Lower leg skin (tissue), 4 donors: ENCODE measurements at places on chromosomes 3 and 15. TPM values are rescaled to one million over a fixed set of nuclear protein-coding genes. Genes with fewer than 3 reads are reported as not detected.

TTLL13 gene
- total RNA-seq: 0.63 TPM

DNA sequence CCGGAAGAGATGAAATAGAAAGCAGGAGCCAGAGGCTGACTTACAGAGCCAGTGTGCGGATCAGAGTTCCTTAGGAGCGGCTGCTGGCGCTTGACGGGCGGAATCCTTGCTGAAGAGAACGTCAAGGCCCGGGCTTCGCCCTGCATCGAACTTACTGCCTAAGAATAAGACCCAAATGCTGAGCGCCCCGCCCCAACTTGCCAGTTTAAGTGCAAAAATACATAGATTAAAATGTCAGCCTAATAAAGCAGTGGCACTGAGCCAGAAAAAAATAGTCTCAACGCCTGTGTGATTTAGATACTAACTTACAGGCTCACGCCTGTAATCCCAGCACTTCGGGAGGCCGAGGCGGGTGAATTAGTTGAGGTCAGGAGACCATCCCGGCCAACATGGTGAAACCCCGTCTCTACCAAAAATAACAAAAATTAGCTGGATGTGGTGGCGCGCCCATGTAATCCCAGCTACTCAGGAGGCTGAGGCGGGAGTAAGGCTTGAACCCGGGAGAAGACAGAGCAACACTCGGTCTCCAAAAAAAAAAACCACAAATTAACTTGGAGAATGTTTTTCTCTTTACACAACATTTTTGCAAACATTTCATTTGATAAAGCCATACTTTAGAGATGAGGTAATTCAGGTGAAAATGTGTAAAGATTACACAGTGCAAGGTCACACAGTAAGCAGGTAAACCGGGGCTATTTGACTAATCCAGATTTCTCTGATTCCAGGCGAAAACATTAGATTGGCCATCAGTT, 1.2 kb upstream of the UBP1 start:
- peak; percentile 60 for DNase-seq

GRK7 gene
- total RNA-seq: 0.34 TPM

GRCh38 chr3:197298945-197299854, 788 bp upstream of the DLG1 start:
- DNase-seq: no peak

FBXO40 gene
- total RNA-seq: not detected

- DNase-seq: peak; percentile 82
Measured at GRCh38 chr15:25176991-25177954, 222.5 kb downstream of the SNRPN start.

GRCh38 chr3:138395865-138396751, 38.3 kb upstream of the ESYT3 start:
- no peak for DNase-seq

CCK gene
- not detected for total RNA-seq

CKMT1A gene
- 36.8 TPM for total RNA-seq

ALG3 gene
- 43.8 TPM for total RNA-seq

DNA sequence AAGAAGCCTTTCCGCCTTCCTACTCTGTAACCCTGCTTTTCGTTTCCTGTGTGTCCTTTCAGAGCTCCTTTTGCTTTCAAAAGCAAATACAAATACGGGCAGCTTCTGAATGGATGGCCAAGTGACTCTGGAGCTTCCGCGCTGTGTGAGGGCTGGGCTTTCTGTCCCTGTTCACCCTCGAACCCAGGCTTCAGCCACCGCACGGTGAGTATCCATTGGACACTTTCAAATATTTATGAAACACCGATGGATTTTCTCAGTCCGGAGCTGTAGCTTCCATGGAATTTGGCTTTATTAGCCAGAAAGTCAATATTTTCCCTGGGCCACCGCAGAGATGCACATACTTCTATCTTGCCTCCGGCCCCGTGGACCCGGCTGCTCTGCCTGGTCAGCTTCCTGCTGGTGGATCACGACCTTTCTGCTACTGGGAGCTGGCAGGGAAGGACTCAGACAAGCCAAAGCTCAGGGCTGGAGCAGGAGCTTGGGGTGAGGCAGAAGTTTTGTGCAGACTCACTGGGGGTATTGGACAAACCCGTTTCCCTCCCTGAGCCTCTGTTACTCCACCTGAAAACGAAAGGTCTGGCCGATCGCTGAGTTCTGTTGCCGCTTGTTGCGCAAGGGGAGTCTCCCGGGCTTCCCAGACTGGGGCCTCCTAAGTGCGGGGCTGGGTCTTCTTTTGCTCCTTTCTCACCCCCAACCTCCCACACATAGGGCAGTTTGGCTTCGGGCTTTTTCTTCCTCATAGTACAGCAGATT, 63.6 kb downstream of the LINGO1 start:
- DNase-seq: no peak

GRCh38 chr3:174132421-174133042, 726.6 kb upstream of the NAALADL2 start:
- DNase-seq: no peak

DNA sequence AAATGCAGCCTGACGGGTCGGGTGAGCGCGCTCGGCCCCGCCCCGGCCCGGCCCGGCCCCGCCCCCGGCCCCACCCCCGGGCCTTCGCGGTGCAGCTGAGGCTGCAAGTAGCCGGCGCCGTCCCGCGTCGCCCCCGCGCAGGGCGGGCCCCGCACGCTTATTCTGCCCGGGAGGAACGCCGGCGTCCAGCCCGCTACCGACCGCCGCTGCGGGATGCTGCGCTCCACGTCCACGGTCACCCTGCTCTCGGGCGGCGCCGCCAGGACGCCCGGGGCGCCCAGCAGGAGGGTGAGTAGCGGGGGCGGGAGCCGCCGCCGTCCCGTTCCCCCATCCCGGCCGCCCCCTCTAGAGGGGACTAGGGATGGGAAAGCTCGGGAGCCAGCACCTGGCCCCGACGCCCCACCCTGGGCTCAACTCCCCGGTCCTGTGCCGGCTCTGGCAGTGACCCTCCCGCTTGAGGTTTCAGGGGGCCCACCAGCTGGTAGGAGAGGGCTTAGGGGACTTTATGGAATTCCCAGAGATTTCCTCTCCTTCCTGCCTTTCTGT, at the start of gene MYZAP:
Gene MYZAP (plus strand): TSS at position 83 of the 546 bp plus-strand sequence. CDS start 131 bp downstream, at position 214.
- DNase-seq: no peak

DNA sequence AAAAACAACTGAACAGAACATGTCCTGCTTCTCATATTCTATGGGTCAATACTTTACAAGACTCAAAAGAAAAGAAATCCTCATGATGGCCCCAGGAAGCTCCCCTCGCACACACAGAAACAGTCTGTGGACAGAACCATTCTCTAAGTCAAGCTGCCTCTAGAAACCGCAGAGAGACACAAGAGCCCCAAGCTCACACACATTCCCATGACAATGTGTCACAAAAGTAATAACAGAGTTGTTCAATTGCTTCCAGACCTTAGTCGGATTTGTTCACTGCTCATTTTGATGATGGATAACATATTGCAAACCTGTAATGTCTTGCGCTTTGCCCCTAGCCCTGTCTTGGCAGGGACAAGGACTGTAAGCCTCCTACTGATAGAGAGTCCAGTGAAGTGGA, 60.9 kb downstream of the UMPS start:
- no peak for DNase-seq

LSMEM2 gene
- 0.62 TPM for total RNA-seq

DNA sequence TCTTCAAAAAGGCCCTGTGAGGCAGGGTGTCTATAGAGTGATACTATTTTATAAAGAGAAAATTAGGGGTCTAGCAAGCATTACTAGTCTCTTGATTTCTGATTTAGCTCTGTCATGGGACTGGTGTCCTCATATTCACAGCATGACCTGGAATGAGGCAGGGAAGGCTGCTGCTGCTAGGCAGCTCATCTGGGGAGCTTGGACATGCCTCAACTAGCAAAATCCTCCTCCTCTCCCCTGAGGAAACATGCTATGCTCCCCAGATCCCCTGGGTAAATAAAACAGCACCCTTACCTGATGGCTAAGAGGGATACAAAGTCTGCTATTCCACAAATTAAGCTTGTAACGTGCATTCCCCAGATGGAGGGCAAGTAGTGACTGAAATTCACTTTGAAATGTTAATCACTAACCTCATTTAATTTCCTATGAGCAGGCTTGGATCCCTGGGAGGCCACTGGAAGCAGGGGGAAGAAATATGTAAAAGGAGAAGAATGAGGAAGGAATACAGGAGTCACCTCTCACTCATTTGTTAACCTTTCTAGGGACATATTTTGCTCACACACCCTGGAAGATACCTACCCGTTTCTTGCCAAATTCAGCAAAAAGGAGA, 709.4 kb downstream of the SQOR start:
- no peak for DNase-seq
